ENCODE measurements at places on chromosomes 4 and X.

DNA sequence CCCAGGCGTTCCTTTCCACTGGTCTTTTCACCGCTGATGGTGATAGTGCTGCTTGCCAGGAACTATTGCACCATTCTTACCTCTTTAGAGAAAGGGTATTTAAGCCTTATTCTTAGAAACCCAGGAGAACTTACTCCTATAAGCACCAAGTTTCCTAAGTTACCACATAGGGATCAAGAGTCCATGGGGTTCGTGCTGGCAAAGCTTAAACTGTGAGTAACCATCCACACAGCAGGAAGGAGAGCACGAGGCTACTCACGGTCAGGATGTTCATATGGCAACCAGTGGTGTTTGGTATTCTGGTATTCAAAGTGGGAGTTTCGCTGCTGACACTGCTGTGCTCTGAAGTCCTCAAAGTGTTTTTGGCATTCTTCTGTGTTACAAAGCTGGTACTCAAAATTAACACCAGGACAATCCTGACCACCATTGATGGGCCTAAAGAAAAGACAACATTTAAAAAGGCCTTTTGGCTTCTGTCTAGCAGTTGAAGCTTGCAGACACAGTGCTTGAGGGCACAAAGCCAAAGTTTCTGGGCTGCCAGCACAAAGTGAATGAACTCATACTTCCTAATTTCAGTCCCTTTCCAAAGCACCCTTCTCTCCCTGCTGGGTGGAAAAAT, 256.9 kb downstream of the ADAMTS3 start:
- no peak for ATAC-seq

DNA sequence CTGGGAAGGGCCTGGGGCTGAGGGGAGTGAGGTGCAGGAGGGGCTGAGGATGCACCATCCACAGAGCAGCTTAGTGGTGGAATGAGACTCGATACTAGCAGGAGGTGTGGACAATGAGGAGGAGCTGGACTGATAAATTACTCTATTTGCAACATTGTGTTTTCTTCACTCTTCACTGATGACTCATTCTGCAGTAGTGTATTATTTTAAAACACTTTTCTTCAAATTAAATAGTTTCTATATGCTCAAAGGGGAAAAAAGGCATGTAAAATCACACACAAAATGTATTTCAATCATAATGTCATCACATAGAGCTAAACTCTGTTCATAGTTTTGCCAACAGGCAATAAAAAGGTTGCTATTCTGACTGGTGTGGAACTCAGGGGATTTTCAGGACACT, 467.0 kb upstream of the CTSO start:
- ATAC-seq, result no peak

- no peak for ATAC-seq
Measured at GRCh38 chr4:105440890-105441289, 33.0 kb downstream of the PPA2 start.

DNA sequence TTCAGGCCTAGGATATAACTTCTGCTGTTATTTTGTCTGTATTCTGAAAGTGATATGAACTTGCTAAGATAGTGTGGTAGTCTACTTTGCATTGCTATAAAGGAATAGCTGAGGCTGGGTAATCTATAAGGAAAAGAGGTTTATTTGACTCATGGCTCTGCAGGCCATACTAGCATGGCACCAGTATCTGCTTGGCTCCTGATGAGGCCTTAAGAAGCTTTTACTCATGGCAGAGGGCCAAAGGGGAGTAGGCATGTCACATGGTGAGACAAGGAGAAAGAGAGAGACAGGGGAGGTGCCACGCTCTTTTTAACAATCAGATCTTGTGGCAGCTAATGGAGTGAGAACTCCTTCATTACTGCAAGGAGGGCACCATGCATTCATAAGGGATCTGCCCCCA, 247.3 kb downstream of the GPAT3 start:
- ATAC-seq, result no peak

GRCh38 chr4:94548571-94548970, 96.8 kb downstream of the PDLIM5 start:
- no peak for ATAC-seq

- no peak for ATAC-seq
Measured at GRCh38 chr4:141102367-141102766, 30.9 kb downstream of the RNF150 start.

DNA sequence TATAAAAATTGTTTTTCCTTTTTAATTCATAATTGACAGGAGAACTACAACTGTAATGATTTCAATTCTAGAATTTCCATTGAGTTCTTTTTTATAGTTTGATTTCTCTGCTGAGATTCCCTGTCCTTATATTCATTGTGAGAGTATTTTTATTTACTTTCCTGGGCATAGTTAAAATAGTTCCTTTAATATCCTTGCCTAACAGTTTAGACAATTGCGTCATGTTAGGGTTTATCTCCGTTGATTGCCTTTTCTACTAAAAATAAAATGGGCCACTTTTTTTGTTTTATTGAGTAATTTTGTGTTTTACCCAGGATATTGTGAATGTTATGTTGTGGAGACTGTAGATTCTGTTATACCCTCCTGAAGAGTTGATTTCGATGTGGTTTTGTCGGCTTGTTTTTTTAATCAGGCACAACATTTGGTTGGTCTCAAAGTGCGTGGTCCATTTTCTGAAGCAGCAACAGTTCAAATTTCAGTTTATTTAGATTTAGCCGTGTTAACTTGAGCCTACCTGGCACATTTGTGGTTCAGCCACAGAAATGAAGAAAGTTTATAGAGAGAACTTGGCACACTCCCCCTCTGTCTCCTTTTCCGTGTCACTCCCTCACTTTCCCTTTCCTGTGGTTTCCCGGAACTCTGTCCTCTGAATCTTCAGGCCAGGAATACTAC, 16.0 kb upstream of the PRRG1 start:
- no peak for ATAC-seq

DNA sequence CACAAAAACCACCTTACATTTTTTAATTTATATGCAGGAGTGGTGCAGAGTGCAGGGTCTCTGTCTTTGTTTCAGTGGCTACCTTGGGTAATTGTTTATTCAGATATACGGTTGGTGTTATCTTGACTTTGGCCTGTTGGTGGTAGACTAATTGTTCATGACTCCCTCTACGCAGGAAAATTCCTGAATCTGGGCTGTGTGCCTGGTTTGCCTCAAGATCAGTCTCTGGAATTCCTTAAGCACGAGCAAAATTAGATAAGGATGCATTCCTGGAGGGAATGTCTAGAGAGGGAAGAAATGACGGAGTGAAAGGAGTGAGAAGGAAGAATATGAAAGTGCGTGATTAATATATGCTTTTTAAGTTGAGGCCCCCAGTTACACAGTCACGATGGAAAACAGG, 576.9 kb upstream of the PCDH10 start:
- ATAC-seq, result no peak

GRCh38 chr4:72112514-72113156, 80.8 kb downstream of the NPFFR2 start:
- peak; percentile 85 for ATAC-seq

GRCh38 chr4:61049018-61049417, 151.1 kb upstream of the ADGRL3 start:
- no peak for ATAC-seq

DNA sequence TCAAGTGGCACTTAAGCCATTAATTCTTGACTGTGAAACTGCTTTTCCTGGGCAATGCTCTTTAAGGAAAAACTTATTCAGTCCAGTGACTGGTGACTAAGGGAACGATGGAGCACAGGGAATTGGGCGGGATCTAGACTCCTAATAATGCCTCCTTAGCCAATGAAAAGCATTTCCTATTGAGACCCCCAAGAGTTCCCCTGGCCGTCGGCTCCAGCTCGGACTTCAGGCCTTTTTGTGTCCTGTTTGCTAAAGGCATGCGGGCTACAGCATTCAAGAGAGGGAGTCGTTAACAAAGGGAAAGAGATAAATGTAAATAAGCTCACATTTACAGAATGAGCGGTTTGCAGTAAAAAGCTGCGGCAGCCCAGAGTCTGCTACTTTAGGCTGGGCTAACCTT, at the start of gene LPAR4:
LPAR4 (plus strand) TSS at position 232 of the 400 bp plus-strand sequence. CDS start 7,150 bp downstream, outside the sequence.
- ATAC-seq, result no peak

DNA sequence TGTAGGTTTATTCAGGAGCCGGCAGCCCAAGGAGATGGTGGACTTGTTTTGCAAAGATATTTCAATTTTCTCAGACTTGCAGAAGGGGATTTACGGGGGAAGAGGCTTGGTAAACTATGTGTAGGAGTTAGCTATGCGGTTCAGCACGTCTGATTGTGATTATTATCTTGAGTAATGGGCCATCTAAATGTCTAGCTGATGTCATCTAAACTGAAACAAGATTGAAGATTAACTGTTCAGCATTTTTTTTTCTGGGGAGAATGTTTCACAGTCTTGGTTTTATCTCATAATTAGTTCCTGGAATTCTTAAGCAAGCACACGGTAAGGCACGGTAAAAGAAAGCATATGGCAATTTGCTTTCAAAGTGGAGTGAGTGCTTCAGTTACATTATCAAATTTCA, 207.3 kb upstream of the CXorf51B start:
- ATAC-seq, result no peak

DNA sequence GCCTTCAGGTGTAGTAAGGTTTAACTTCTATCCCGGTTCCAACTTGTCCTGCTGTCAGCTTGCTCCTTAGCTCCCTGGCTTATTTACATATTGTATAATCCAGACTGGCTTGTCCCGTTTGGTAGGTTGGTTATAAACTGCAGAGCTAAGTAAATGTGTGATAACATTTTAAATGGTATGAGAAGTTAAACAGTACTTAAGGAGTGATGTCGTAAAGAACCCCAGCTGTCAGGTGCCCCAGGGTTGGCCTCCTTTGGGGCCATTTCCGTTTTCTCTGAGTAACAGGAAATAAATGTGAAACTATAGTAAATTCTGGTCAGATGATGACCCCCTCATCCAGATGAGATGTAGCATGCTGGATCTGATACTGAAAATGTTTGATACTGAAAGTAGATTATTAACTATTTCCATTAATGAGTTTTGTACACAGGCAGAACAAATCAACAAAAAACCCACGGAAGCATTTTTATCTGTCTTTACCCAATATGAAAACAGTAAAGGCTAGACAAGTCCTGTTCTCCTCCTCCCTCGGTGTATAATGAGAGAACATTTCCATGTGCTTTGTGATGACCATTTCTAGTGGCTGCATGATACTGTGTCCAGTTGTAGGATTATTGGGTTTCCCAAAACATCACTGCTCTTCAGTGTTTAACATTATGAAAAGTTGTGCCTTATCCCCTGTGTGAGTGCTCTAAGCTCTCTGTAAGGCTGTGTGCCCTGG, 22.4 kb downstream of the GAB1 start:
- peak; percentile 91 for ATAC-seq

GRCh38 chr4:108350332-108350731, 181.6 kb upstream of the LEF1 start:
- no peak for ATAC-seq

All from activated CD4-positive, CD25-positive, alpha-beta regulatory T cell treated with anti-CD3 and anti-CD28 coated beads, Interleukin-2, amount 50 U/mL, for 24 hours (primary cell).